Cardiac septum (tissue), 1 donor: ENCODE measurements at places on chromosomes 2 and 18.
A peak's percentile ranks its signal among the peaks of the same experiment; 100 is the strongest.

DNA sequence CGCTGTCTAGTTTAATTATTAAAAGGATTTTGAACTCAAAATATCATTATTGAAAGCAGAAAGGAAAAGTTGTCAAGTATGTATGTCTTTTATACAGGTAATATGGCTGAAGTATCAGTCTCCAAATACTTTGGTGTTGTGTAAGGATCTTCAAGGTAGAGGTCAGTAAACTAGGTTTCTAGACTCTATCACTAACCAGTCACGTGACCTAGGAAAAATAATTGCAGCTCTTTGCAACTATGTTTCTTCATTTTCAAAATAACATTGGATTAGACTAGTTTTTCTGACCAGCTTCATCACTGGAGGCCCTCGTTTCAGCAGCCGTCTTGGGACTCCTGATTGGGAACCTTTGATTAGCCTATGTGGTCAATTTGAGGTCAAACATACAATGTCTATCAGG is 21.4 kb upstream of the MTX2 start:
- DNase-seq, result no peak

GRCh38 chr2:2229626-2230432 is 101.2 kb downstream of the MYT1L start:
- DNase-seq, result no peak

DNA sequence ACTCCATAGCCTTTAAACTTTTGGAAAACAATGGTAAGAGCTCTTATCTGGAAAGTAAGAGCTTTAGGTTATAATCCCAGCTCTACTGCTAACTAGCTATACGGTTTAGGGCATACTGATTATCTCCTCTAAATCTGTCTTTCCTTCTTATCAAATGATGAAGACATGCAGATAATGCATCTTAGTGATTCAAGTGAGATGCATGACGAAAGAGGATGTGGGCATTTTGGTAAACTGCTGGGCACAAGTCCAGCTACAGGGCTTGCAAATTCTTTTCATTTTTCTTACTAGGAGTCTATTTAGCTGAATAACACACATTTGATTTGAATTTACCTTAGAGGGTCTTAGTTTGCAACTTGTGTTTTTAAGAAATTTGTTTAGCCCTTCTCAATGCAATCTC is 1604.8 kb upstream of the ZEB2 start:
- no peak for DNase-seq

DNA sequence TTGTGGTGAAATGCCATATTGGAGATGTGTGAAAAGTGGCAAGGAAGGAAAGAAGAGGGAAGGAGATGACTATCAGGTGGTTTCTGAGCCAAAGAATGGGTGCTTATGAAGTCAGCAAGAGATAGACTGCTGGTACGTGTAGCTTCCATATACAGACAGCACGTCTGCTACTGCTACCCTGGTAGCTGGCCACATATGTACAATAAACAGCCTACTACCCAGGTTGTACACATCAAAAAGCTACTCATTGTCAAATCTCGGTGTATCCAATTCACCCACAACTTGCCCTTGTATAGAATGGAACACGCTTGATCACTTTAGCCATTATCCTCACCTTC is 761.8 kb downstream of the LRRTM4 start:
- no peak for DNase-seq

- DNase-seq, result no peak
Observed at GRCh38 chr18:76771192-76771799, 51.1 kb upstream of the ZNF236 start.

DNA sequence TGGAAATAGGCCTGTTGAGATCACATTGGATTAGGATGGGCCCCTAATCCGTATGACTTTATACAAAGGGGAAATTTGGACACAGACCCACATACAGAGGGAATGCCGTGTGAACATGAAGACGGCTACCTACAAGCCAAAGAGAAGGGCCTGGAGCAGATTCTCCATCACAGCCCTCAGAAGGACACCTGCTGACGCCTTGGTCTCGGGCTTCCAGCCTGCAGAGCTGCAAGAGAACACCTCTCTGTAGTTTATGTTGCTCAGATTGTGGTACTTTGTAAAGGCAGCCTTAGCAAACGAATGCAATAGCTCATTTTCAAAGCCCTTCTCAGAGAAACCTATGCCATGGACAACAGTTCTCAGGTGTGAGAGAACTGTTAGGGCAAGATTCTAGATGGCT is 86.1 kb downstream of the LONRF2 start:
- peak; percentile 4 for DNase-seq

GRCh38 chr18:67692811-67693210 is 176.3 kb upstream of the DSEL start:
- DNase-seq, result no peak

GRCh38 chr2:58484221-58484620 is 243.1 kb upstream of the FANCL start:
- no peak for DNase-seq

GRCh38 chr2:172297950-172298349 is 129.4 kb upstream of the ITGA6 start:
- no peak for DNase-seq

DNA sequence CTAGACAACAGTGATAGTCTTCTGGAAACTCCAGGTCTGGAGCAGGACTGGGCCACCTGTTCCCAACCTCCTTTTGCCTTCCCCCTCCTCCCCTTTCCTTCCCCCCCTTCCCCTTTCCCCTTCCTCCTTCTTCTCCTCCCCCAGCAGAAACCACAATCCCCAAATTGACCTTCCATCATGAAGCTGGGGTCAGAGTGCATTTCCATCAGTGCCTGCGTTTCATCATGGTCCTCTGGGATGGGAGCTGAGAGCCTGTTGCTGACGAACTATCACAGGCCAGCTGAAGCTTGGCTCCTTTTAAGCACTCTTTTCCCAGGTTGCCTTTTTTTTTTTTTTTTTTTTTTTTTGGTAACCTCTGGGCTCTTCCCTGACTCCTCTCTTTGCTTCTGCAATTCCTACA is 52.6 kb upstream of the SMAD2 start:
- no peak for DNase-seq

DNA sequence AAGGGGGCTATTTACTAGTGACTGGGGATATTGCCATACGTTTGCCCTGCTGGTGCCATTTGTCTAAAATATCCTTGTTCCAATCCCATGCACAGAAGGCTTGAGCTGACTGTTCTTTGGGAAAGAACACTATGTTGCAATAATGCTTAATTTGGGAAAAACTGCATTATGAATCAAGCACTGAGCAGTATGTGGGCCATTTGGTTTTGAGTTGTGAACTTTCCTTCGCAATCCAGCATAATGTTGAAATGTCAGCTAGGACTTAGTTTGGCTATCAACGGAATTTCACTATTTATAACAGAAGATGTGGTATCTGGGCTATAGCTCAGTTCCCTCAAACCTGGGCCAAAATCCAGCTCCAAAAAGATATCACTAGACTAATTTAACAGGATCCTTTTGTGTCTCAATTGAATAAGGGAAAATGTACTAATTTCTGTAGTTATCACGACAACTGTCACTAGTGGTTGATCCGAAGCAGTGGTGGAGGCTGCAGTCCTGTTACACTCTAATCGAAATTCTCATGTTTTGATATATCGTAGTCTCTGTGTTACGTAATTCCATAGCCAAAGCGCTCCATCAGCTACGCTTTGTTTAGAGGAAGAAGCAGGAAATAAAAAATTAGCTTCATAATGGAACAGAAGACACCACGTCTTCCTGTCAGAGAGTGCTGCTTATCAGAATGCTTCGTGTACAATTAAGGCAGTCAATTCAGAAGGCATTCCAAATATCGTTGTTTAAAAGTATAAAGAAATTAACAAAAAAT is 686.8 kb upstream of the SALL3 start:
- no peak for DNase-seq

DNA sequence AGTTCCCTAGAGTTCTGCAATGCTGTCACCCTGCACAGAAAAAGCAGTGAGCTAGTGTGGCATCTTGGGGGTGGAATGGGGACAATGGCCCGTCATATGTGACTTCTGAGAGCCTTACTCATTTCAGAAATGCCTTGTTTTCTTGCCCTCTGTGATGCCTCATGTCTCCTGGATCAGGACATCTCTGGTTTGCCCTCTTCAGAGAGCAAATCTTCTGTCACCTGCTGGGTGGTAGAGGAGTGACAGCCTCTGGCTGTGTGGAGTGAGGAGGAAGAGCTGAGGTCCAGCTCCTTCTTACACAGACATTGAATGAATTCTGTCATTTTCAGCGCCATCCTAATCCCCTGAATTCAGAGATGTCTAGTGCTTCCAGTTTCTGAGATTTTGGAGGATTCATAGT is 55.6 kb upstream of the PHLPP1 start:
- DNase-seq, result no peak

DNA sequence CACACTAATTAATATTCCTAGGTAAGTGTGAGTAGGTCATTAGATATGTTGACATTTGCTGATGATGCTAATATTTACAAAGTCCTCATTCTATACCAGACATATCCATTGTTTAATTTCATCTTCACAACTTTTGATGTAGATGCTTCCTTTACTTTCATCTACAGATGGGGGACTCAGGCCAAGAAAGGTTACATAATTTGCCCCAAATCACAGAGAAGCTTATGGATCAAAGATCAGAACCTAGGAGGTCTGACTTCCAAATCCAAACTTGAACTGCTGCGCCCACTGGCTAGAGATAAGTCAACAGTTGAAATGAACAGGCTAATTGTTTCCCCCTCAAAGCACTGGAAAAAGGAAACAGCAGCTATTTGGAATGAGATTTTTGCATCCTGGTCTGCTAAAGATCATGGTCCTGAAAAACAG is 95.6 kb upstream of the TMEM178A start:
- DNase-seq, result no peak

- no peak for DNase-seq
Observed at GRCh38 chr2:130374587-130375290, 18.9 kb downstream of the PTPN18 start.

DNA sequence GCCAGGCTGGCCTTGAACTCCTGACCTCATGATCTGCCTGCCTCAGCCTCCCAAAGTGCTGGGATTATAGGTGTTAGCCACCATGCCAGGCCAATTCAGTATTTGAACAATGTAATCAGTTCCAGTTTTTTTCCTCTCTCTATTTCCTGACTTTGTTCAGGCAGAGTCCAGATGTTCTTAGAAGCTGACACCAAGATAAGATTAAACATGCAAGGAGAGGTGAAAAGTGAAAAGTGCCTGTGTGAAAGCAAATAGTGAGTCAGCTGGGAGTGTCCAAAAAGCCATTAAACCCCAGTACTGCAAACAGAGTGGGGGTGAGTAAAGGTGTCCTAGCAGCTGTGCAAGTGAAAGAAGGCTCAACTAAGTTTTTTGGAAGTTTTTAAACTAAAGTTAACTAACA is 231.5 kb downstream of the PTH2R start:
- DNase-seq, result no peak

DNA sequence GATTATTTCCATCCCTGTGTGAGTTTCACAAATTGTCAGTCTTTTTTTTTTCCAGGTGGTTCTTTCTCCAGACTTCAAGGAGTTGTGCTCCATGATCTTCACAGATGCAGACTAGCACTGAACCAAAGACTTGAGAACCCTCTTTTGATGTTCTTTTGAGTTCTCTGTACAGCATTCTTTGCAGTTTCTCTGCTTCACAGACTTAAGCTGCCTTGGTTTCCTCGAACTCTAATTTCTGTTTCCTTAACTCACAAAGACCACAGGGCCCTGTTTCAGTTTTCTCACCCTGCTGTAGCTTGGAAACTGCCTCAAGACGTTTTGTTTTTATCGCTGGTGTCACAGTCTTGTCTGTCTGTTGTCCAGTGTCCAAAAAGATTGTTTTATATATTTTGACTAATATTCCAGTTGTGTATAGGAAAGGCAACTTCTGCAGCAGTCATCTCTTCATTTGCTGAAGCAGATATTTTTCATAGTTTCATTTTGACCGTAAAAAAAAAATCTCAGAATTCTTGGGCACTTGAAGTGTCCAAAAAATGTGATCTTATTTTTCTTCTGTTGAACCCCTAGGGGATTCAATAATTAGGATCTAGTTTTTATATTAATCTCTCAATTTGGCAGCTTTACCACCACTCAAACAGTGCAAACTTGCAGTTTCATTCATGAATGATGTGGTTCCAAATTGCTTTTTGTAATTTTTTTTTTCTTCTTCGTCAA is 97.0 kb upstream of the MC4R start:
- no peak for DNase-seq

GRCh38 chr2:134435505-134435904 is 181.6 kb downstream of the MGAT5 start:
- DNase-seq, result no peak

DNA sequence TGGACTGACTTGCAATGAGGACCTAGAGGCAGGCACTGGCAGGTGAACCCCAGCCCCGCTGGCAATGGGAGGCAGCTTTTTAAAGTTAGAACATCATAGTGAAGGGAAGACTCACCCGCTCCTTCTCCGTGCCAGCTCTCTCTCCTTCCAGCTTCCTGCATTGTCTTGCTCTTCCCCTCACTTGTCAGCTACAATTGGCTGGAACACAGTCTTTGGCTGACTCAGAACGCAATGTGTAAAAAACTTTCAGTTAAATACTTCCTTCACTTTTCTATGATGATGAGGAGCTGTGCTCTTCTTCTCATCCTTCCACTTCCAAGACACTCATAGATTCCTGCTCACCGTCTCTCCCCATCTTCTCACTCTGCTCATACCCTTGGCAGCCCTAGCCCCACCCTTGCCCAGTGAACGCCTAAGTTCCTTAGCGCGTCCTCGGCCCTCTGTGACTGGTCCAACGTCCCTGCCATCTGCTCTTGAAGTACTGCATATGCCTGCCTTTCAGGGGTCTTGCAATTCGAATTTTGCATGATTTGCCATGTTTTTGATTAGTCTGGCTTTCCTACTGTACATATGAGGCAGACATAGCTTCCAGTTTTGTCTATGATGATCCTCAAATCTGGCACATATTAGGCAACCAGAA is 118.0 kb upstream of the TMEM200C start:
- no peak for DNase-seq

GRCh38 chr2:97693476-97693875 is 19.9 kb upstream of the ZAP70 start:
- no peak for DNase-seq

DNA sequence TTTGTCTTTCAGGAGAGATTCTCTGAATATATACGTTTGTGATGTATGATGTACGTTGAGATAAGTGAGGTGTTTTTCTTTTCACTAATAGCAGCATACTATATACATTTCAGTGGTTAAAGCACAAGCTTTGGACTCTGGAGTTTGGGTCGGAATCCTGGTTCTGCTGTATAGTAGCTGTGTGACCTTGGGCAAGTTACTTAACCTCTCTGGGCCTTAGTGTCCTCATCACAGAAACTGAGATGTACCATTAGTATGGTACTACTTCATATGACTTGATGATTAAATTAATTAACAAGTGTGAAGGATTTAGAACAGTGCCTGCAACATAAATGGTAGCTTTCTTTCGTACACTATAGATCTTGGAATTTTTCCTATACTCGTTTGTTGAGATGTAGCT is 258.7 kb downstream of the CDCA7 start:
- DNase-seq, result no peak

- DNase-seq, result no peak
Observed at GRCh38 chr18:72107647-72108383, 436.3 kb downstream of the CBLN2 start.
